ENCODE measurements at places on chromosomes 11 and 22.

DNA sequence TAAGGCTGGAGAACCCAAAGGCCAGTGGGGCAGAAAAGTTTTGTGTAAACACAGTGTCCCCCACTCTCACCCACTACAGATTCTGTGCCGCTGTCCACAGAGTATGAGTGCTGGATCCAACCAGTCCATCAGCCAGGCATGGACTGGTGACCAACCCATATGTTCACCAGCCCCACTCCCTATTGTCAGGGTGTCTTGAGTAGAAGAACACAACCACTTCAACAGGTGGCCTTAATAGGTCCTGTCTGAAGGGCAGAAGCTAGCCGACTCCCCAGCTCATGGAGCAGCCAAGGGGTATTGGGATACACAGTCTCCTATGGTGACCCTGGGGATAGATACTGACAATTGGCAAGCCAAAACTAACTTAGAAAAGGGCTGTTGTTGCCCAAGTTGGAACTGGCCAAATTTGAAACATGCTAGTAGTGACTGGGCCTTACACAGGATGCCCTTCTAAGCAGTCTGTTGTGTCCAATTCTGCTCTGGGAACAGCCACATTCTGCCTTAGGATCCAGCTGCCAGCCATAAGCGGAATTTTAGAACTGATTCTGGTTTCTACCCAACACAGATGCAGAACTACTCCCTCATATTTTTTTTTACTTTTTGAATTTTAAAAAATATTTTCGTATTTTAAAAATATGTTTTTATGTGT, 19.8 kb upstream of the PGM2L1 start:
- no peak for DNase-seq

DNA sequence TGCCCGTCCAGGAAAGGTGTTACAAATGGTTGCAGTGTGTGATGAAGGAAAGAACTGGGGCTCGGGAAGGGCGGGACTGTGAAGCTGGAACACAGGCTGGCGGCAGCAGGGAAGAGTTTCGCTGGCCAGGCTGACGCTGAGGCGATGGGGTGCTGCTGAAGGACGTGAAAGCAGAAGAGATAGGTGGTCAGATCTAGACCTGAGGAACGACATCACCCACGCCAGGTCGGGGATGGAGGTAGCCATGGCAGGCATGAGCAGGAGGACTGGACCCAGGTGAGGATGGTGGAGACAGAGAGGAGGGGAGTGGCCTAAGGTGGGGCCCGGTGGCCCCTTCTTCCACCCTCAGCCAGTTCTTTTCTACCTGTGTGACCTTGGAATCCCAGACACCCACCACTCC, 9.1 kb downstream of the CDC42EP2 start:
- DNase-seq: no peak

DNA sequence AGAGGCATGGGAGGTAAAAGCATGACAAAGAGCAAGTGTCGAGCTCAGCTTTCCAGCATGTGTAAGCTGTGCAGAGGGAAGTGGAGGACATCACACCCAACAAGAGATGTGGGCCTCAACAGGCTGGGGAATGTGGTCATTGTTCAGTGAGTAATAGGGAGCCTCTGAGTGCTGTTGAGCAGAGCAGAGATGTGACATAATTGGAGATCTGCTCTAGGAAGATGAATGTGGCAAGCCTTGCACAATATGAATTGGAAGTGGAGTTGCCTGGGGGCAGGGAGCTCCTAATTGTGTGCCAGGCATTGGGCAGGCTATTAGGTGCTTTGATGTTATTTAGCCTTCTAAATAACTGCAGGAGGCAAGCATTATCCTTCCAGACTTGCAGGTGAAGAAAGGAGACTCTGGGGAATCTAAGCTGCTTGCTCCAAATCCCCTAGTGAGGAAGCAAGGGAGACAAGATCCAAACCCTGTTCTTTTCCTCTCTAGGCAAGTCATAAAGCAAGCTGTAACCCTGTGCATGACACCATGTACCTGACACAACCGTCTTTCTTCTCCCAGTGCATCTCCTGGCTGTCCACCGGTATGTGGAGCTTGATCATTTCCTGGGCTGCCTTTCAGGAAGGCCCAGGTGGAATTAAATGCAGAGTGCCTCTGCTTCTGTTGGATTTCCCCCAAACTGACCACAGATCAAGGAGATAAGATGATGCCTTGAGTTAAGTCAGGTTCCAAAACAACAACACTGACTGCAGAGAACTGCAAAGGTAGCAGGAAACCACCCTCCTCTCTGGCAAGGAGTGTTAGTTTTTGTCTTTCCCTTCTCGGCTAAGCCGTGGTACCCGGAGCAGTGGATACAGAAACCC, 221.4 kb downstream of the TENM4 start:
- no peak for DNase-seq

DNA sequence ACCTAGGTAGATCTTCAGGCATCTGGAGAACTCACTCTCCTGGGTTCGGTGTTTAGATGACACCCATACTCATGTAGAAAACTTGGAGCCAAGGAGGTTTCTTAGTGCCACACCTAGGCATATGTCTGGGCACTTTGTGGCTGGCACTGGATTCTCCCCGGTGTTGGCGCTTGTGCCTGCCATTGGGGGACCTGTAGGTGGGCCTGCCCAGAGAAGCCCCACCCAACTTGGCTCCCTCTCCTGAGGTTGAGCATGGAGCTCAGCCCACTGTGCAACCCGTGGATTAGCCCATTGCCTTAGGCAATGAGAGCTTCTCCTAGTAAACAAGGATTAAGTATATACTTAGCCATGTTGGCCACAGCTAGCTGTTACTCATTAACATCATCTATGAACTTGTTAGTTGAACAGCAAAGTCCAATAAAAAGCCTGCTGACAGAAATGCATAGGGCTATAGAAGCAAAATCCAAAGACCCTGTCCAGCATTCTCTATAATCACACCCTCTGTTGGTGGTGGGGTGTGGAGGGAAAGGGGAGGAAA, 335.5 kb upstream of the CHORDC1 start:
- DNase-seq: no peak

DNA sequence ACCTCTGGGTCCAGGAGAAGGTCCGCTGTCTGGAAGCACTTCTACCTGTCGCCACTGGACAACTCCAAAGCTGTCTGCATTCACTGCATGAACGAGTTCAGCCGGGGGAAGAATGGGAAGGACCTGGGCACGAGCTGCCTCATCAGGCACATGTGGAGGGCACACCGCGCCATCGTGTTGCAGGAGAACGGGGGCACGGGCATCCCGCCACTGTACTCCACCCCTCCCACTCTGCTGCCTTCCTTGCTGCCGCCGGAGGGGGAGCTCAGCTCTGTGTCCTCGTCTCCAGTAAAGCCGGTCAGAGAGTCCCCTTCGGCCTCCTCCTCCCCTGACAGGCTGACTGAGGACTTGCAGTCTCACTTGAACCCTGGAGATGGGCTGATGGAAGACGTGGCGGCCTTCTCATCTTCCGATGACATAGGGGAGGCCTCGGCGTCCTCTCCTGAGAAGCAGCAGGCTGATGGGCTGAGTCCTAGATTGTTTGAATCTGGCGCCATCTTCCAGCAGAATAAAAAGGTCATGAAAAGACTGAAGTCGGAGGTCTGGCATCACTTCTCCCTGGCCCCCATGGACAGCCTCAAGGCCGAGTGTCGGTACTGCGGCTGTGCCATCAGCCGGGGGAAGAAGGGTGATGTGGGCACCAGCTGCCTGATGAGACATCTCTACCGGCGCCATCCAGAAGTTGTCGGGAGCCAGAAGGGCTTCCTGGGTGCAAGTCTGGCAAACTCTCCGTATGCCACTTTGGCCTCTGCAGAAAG, 31.0 kb downstream of the ZBED4 start:
- DNase-seq: no peak

DNA sequence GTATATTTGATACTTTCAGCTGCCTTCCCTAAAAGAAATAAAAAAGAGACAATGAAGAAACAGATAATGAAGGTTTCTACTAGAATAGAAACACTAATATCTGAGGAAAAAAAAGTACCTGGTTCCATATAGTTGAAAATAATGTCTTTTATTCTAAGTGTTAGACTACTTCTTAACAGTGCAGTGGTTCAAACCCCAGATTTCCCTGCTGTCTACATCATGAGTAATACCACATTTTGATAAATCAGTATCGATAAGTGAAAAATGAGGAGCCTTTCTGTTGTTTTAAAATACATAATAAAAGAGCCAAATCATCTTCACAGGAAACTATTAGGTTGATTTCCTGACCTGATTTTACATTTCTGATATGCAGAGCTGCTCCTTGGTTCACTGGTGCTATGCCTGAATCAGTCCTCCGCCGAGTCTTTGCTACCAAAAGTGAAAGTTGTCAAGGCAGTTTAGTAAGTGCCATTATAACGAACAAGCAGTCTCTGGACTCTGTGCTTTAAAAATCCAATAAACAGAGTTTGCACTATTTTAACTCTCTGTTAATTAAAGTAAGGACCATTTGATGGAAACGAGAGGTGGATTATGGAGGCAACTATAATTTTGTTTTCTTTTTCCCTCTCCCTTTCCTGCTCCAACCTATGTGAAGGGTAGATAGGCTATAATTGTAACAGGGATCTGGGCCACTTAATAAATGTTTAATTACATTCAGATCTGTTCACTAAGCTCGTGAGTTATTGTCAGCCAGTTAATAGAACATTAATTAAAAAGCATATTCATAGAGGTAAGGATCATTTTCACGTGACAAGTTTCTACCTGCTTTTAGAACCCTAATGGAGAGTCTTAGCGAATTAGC, 724.5 kb upstream of the RAG2 start:
- no peak for DNase-seq

DNA sequence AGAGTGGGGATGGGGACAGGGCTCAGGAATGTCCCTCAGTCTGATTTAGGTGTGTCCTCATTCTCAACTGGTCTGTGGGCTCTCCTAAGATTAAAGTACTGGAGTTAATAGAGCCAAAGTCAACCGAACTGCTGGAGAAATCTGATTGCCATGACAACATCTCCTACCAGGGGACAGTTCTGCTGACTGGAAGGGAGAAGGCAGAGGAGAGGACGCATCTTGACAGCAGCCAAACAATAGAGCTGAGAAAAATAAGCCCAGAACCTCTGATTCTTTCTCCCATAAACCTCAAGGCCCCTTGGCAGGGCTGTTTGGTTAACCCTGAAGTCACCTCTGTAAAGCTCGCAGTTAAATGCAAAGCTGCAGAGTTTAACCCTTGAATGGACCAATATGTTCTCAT, 2.8 kb downstream of the KCTD14 start:
- no peak for DNase-seq

GRCh38 chr11:102836290-102836875, 7.0 kb downstream of the MMP3 start:
- no peak for DNase-seq

GRCh38 chr11:24324211-24324610, 172.6 kb upstream of the LUZP2 start:
- no peak for DNase-seq

GRCh38 chr11:97356144-97356543, 966.3 kb downstream of the JRKL start:
- no peak for DNase-seq

DNA sequence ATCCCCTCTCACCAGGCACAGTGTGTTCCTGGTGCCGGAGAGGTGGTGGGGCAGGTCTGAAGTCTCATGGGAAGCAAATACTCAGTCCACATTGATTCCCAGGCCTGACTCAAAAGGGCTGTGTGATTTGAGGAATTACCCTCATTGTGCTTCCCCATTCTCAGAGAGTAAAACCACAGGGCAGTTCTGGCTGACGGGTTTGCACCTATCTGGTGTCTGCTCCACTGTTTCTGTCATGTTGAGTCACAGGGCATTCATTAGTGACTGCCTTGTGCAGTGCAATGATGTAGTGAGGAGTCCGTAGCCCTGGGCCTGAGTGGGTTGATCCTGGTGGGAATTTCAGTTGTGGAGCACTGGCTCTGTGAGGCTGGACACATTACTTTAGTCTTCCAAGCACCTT, 85.2 kb upstream of the ARHGAP20 start:
- no peak for DNase-seq

DNA sequence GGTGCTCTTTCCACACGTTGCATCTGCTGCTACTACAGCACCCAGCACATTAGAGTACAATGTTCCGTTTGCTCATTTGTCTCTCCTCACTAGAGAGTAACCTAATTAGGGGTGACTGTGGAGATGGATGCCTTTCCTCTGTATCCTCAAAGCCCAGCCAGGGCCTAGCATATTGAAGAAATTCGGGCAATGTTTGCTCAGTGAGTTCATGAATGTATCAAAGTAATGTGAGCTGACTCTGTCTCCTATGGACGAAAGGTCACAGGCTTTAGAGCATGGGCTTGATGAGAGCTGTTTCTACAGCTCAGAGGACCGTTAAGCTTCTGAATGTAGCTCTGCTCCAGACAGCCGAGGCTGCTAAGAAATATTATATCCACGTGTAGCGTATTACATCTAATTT, 67.5 kb downstream of the C11orf58 start:
- no peak for DNase-seq

DNA sequence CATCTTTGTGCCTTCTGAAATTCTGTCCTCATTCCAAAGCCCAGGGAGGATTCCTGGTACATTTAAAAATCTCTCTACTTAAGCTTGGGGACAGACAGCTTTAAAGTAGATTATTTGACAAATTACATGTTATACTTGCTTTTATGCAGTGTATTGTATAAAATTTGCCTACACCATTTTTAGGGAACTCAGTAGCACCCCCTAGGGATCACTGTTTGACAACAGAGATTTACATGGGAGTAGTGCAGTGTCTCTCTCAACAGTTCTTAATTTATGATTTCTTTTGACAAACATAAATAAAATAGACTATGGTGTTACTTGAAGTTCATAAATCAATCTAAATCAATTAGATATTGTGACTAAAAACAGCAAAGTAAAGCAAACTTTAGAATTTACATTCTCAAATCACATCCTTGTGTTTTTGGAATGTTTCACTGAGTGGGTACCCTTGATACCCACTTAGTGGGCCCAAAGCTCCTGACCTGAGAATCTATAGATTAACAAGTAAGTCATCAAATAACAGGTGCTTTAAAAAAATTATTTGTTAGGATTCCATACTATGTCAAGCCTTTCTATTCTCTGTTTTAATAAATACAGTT, 428.8 kb downstream of the DYNC2H1 start:
- DNase-seq: peak; percentile 2

- peak; percentile 45 for DNase-seq
Observed at GRCh38 chr22:32378707-32379272, 21.1 kb downstream of the RFPL3 start.

GRCh38 chr11:61281581-61282250, 13.4 kb downstream of the VWCE start:
- DNase-seq: no peak

All from HuH-7.5 (cell line).